ENCODE measurements at places on chromosomes 16 and 17.

DNA sequence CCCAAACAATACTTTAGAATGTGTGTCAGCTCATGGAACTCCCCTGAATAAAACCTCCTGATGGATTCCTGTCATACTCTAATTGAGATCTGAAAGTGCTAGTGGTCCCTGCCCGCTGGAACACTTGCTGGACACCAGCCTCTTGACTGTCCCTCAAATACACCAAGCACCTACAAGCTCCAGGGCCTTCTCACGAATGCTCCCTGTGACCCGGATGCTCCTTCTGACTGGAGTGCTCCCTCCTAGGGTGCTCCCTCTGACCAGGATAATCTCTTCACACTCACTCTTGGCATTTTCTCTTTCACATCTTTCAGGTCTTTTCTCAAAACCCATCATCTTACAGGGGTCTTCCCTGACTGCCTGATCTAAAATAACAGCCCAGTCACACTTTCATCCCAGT, 205.9 kb downstream of the SLC39A11 start:
- DNase-seq, result no peak

- DNase-seq, result no peak
Measured at GRCh38 chr17:48553826-48554225, 8.9 kb upstream of the HOXB2 start.

GRCh38 chr16:11405331-11406176, 60.3 kb downstream of the RMI2 start:
- DNase-seq, result peak; percentile 6

DNA sequence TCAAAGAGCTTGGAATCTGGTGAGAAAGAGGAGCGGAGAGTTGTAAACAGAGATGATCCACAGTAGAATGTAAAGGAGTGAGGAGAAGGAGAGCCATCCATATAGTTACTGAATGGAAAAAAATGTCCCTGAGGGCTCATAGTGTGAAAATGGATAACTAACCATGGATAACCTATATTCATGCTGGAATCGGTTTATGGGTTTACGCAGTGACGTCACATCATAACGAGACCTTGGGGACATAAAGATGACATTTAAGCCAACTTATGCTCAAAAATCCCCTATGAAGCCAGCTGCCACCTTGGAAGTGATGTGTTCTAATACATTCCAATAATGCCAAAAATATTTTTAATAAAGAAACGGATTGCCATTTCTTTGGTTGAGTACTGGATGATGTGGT, 22.5 kb downstream of the IRX6 start:
- DNase-seq, result no peak

- no peak for DNase-seq
Measured at GRCh38 chr17:28950752-28951427, 428 bp downstream of the PHF12 start.

GRCh38 chr16:11094075-11094856, 149.9 kb downstream of the CLEC16A start:
- DNase-seq, result peak; percentile 62

GRCh38 chr17:40528692-40529417, 27.4 kb upstream of the TNS4 start:
- DNase-seq, result no peak

- no peak for DNase-seq
Measured at GRCh38 chr17:64984851-64985521, 65.7 kb upstream of the LRRC37A3 start.

- peak; percentile 20 for DNase-seq
Measured at GRCh38 chr16:50195276-50195675, 42.2 kb downstream of the TENT4B start.

- DNase-seq, result no peak
Measured at GRCh38 chr17:388087-388486, 35.5 kb upstream of the RPH3AL start.

- no peak for DNase-seq
Measured at GRCh38 chr17:79457889-79458288, 153.0 kb downstream of the RBFOX3 start.

- DNase-seq, result no peak
Measured at GRCh38 chr17:48814504-48814903, 2.5 kb downstream of the TTLL6 start.

- no peak for DNase-seq
Measured at GRCh38 chr16:88430185-88430523, 22.9 kb upstream of the ZFPM1 start.

DNA sequence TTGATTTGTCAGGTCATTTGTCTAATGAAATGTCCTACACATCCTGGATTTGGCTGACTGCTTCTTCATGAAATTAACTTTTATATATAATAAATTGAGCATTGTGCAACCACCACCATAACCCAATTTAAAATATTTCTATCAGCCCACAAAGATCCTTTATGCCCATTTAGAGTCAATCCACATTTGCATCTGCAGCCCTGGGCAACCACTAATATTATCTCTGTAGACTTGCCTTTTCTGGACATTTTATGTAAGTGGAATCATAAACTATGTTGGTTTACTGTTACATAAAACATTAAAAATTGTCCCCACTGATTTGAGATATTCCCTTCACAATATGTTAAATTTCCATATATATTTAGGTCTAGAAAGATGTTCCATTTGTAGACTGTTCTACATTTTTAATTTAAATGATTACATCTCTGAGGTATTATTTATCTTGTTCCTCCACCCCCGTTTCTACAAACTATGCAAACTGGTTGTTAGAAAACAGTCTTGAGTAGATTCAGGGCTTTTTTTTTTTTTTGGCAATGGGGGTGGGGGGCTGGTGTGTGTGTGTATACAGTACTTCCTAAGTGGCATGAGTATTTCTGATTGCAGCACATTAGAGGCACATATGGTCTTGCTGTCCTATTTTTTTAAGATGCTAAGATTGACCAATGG, 16.7 kb downstream of the RFWD3 start:
- DNase-seq, result no peak

DNA sequence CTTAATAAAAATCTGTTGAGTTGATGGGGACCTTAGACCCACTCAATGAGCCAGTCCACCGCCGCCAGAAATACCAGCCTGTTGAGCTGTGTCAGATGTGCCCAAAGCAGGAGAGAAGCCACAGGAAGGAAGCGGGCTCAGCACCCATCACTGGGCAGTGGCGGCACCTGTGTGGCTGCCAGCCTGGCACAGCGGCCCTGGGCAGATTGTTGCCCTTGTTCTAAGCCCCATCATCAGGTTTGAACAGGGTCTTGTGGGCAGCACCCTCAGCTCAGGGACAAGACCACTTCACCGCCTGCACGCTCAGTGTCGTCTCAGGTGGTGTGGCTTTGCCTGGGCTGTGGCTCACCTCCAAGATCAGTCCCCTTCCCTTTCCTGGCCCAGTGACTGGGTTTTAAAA, 9.3 kb downstream of the ENDOV start:
- DNase-seq, result no peak

DNA sequence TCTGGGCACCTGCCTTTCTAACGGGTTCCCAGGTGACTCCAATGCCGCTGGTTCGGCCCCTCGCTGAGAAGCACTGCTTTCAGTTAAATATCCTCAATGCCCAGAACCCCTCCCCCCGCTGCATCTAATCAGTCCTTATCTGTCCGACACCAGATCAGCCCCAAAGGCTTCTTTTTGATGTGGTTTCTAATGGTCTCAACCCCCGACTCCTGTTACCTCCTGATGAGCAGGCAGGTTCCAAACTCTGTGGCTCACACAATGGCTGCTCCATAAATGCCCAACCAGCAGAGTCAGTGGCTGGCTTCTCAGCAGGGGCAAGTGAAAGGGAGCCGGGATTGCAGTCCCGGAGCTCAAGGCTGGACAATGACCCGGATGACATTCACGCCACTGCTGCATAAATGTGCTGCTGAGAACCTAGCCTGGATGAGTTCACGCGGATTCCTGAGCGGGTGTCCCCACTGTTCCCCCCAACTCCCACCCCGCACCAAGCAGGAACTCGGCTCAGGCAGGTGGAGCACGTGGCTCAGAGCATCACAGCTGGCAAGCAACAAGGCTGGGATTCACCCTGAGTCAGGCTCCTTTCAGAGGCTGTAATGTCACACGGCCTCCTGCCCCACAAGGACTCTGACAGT, 1.0 kb upstream of the SLC38A8 start:
- no peak for DNase-seq
